ENCODE measurements at places on chromosomes 2 and 18.

- DNase-seq: no peak
These were observed 133.5 kb downstream of the SPTBN1 start for GRCh38 chr2:54589340-54590215.

DNA sequence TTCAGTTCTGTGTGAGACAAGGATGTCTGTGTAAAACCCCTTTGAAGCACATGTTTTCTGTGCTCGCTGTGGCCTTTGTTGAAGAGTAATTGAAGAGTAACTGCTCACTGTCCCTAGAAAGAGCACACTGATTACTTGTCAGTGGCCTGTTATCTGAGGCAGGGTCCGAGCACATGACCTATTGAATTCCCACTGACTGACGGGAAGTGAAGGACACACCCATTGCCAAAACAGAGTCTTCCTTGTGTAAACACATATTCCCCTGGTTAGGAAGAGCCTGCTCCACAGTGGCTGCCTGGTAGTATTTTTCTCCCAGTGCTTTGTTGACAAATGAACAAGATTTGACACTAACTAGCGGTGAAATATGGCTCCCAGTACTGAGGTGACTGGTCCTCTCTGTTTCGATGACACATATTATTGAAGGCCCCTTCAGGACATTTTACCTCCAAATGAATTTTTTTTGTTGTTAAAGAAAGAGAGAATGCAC lies 148.5 kb upstream of the GYPC start:
- peak; percentile 33 for DNase-seq

DNA sequence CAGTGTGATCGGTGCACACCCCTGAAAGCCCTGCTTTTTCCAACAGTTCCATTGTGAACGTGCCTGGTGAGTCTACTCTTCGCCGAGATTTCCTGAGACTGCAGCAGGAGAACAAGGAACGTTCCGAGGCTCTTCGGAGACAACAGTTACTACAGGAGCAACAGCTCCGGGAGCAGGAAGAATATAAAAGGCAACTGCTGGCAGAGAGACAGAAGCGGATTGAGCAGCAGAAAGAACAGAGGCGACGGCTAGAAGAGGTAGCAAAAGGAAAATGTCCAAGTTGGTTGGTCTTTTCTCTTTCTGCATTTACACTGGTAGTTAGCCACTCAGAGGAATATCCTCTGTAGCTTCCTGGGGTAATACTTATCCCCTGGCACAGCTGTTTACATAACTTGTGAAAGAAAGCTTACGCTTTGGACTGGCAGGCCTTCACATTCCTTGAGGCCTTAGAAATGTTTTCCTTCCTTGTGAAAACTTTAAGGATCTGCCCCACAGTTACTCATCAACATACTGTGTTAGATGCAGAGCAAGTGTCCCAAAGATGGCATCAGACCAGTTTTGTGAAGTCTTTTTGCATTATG lies 146.6 kb downstream of the MAP4K4 start:
- no peak for DNase-seq

DNA sequence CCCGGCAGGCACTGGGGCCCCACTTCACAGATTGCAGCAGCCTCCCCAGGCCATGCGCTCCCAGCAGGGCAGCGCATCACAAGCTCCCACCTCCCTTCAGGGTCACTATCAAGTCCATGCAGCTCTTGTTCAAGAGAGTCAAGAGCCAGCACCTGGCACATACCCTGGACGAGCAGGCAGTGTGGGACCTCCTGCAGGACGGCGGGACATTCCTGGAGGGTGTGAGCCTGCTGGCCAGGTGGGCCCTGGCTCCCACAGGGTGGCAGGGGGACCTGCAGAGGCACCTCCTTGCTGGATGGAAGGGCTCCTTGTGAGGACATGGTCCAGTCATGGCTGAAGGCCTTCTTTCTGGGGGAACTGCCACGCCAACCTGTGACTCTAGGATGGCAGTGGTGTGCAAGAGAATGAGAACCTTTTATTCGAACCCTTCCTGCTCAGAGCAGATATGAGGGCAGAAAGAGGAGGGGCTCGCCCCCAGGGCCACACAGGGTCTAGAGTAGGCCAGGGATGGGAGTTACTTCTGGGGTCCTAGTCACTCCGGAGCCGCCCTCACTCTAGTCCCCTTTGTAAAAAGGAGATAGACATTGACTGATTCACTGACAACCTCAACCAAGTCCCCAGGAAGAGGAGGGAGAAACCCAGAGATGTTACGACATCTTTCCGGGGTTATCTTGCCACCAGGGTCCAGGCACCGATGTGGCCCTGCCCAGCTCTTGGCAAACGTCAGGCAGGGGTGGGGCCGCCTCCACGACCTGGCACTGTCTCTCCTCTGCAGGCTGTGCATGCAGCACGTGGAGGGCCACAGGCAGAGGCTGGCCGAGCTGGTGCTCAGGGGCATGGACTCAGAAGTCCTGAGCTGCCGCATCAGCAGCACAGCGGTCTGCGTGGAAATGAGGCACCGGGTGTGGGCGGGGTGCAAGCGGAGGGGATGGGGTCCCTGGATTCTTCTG lies 31.3 kb downstream of the HJURP start:
- no peak for DNase-seq

DNA sequence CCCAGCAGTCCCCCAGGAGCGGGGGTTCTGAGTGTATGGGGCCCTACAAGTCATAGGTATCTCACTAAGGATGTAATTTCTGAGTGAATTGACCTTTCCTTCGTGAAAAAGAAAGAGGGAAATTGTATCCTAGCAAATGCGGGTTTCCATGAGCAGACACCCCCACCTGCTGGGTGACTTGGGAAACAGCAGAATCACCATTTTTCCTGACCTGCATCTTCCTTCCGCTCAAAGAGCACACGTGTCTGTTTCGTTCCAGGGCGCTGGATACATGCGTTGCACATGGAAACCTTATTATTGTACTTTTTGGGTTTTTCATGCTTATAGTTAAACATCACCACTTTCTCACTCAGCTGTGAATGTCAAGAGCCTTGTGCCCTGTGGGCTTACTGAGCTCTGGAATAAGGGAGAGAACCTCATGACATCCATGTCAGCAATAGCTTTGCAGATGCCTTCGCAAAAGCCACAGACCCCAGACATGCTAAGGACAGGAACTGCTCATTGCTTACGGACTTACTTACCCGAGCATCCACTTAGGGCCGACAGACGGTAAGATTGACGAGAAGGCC lies 132.8 kb downstream of the TPO start:
- peak; percentile 49 for DNase-seq

- DNase-seq: no peak
These were observed 29.8 kb upstream of the TBR1 start for GRCh38 chr2:161386228-161386824.

GRCh38 chr2:18047213-18047611 lies 168.7 kb downstream of the KCNS3 start:
- no peak for DNase-seq

GRCh38 chr18:23155537-23155936 lies 20.3 kb downstream of the CABLES1 start:
- DNase-seq: no peak

GRCh38 chr2:138447889-138448570 lies 53.5 kb upstream of the SPOPL start:
- no peak for DNase-seq

DNA sequence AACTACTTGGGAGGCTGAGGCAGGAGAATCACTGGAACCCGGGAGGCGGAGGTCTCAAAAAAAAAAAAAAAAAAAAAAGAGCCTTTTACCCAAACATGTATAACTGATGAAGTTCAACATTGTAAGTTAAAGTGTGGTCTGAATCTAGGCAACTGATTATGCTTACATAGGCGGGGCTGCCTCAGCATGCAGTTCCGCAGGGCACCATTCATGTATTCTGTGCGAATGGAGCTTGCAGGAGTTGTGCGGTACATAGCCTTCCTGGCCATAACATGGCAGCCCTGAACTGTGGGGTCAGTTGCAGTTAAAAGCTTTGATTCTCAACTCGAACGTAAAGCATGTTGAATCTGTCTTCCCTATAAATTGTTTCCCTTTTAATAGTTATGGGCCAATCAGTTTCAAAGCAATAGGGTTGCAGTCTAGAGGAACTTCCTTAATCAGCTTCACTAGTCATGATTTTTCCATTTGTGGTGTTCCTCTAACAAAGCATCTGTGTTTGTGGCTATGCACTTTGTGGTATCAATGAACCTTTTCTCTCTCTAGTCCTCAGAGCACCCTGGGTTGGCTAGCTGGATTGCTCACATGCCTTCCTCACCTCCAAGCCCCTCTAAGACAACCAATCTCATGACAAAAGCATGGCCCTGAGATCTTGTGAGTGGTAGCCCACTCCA lies 30.6 kb upstream of the CEP68 start:
- DNase-seq: no peak

GRCh38 chr18:53862921-53863320 lies 361.5 kb downstream of the MBD2 start:
- DNase-seq: no peak

DNA sequence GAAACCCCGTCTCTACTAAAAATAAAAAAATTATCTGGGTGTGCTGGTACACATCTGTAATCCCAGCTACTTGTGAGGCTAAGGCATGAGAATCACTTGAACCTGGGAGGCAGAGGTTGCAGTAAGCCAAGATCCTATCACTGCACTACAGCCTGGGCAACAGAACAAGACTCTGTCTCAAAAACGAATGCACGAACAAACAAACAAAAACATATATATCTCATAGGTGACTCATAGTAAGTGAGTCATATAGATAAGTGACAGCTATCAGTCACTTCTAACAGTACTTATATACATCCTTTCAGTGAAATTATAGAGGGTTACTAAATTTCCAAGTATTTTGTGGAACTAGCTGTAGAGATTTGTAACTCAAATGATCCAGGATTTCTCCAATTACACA lies 127.3 kb upstream of the FIGN start:
- no peak for DNase-seq

All from renal pelvis (tissue), 12 donors.